ENCODE measurements at places on chromosomes 11 and 22.

DNA sequence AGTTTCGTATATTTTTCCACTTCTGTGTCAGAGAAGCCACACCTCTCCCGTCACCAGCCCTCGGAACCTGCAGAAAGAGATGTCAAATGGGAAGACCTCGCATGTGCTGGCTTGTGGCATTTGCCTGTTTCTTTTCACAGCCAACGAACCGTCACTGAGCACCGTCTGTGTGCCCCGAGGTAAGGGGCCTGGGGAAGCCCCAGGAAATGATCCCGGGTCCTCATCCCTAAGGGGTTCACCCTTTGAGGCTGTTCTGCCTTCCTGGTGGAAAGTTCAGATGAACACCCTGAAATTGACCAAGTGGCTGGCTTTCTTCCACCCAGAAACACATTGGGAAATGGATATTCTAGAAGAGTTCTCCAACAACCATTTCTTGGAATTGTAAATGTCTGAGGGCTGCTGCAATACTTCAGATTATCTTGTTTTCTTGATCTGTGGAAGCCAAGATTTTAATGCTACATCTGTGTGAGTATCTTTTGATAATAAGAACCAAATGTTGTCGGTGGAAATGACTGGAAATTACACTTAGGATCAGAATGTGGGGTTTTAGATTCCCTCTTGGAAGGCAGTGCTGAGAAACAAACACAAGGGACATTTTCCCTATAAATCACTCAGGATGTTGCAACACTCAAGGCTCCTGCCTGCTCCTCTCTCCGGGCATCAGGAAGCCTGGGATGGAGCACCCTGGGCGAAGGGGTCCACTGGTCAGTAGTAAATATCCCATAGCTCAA is 37.6 kb downstream of the RIBC2 start:
- peak; percentile 99 for DNase-seq
- peaks cover 15% of the 10 kb centered on the region for H3K4me1 ChIP-seq
- no peaks in the 10 kb centered on the region for H3K36me3 ChIP-seq
- no peaks in the 10 kb centered on the region for H3K27me3 ChIP-seq
- no peak overlapping the region for H3K4me3 ChIP-seq

GRCh38 chr22:41951898-41952474 is at the start of gene SMIM45:
TSS of gene SMIM45 (plus strand) at chr22:41952150.
- no peak for DNase-seq
- H3K4me3 ChIP-seq: no peak within 1 kb of the TSS
- H3K27me3 ChIP-seq: no peaks in the 10 kb centered on the region
- no peaks in the 10 kb centered on the region for H3K4me1 ChIP-seq

- no peaks in the 10 kb centered on the region for H3K27me3 ChIP-seq
- DNase-seq: no peak
Observed at GRCh38 chr11:1088927-1089737, 14.5 kb downstream of the MUC2 start.

DNA sequence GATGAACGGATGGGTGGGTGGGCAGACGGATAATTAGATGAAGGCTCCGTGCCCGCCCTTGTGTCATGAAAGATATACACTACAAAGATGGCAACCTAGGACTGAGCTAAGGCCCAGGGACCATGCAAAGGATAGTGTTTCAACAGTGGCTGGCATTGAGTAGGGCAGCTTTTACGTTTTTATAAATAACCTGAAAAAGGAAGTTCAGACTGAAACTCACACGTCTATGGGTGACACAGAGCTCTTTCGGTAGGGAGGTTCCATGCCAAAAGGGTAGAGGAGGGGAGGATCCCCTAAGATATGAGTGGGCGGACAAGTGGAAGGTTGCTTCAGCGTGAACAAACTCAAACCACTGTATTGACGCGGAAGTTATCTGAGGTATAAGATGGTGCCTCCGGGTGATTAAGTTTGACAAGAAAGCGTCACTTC is 90.5 kb downstream of the UBASH3B start:
- no peak overlapping the region for H3K27ac ChIP-seq
- no peak for DNase-seq
- H3K4me1 ChIP-seq: peaks cover 22% of the 10 kb centered on the region
- no peaks in the 10 kb centered on the region for H3K36me3 ChIP-seq
- H3K27me3 ChIP-seq: no peaks in the 10 kb centered on the region
- no peak overlapping the region for H3K4me3 ChIP-seq

- H3K4me1 ChIP-seq: no peaks in the 10 kb centered on the region
- no peaks in the 10 kb centered on the region for H3K36me3 ChIP-seq
- peaks cover 21% of the 10 kb centered on the region for H3K27me3 ChIP-seq
- no peak overlapping the region for H3K4me3 ChIP-seq
- no peak overlapping the region for H3K27ac ChIP-seq
- DNase-seq: no peak
Observed at GRCh38 chr11:70076461-70076931, 1.6 kb upstream of the ANO1 start.

DNA sequence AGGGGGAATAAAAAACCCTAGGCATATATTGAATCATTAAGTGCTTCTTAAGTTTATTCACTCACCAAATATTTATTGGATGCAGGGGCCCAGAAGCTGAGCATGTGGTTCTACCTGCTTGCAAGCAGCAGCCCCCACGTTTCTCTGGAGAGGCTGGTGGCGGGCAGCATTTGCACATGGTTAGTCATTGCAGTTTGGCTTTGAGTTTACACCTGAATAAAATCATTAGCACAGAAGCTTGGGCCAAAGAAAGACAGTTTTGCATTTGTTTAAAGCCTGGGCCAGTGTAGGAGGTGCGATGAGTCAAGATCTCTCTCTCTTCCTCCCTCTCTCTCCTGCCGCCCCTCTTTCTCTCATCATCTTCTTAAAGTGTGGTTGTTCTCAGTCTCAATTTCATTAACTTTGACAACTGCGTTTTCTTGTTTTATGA is 72.6 kb downstream of the C22orf31 start:
- no peaks in the 10 kb centered on the region for H3K36me3 ChIP-seq
- no peaks in the 10 kb centered on the region for H3K27me3 ChIP-seq
- no peaks in the 10 kb centered on the region for H3K4me1 ChIP-seq
- no peak overlapping the region for H3K27ac ChIP-seq
- no peak for DNase-seq
- no peak overlapping the region for H3K4me3 ChIP-seq

DNA sequence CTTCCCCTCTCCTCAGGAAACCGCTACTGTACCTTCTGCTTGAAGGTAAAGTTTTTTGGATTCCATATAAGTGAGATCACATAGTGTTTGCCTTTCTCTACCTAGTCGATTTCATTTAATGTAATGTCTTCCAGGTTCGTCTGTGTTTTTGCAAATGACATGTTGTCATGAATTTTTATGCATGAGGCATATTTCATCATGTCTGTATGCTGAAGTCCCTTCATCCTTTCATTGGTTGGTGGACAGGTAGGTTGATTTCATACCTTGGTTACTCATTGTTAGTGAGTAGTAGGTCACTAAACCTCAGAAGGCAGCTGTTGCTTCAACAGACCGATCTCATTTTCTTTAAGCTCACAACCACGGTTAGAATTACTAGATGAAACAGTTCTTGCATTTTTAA is 60.3 kb downstream of the LRRC74B start:
- H3K27me3 ChIP-seq: no peaks in the 10 kb centered on the region
- no peak overlapping the region for H3K4me3 ChIP-seq
- no peak overlapping the region for H3K27ac ChIP-seq

DNA sequence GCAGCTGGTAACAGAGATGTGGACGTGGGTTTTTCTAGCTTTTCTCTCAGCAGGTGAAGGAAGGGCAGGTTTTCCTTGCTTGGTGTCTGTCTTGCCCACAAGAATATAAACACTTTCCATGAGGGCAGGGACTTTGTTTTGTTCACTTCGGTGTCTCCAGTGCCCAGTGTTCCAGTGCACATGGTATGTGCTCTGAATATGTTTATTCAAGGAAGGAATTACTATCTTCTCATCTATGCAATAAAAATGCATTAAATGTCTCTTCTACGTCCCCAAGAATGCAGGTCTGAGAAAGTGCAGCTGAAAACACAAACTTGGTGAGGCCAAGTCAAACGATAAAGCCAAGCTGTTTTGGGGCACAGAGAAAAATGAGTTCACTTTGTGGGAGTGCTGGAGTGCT is 56.3 kb upstream of the PLET1 start:
- no peak overlapping the region for H3K27ac ChIP-seq
- DNase-seq: no peak
- no peaks in the 10 kb centered on the region for H3K27me3 ChIP-seq
- no peak overlapping the region for H3K4me3 ChIP-seq
- H3K4me1 ChIP-seq: peaks cover 13% of the 10 kb centered on the region

DNA sequence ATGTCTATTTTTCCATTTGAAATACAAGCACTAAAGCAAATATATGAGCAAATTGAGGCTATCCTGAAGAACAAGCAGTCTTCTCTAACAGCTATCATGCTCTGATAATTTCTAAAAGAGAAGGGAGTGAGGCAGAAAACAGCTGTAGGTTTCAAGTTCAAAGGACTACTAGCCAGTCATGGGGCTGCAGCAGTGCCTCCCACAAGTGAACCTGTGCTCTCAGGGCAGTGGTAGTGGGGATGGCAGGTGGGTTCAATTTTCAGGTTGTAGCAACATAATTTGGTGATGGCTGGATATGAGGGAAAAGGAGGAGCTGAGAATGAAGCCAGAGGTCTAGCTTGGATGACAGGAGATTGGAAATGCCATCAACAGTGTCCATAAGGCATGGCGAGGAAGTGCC is 93.5 kb upstream of the ARHGAP20 start:
- no peak for DNase-seq
- H3K36me3 ChIP-seq: no peaks in the 10 kb centered on the region
- no peak overlapping the region for H3K27ac ChIP-seq
- H3K4me3 ChIP-seq: no peak overlapping the region
- H3K4me1 ChIP-seq: no peaks in the 10 kb centered on the region
- H3K27me3 ChIP-seq: no peaks in the 10 kb centered on the region

DNA sequence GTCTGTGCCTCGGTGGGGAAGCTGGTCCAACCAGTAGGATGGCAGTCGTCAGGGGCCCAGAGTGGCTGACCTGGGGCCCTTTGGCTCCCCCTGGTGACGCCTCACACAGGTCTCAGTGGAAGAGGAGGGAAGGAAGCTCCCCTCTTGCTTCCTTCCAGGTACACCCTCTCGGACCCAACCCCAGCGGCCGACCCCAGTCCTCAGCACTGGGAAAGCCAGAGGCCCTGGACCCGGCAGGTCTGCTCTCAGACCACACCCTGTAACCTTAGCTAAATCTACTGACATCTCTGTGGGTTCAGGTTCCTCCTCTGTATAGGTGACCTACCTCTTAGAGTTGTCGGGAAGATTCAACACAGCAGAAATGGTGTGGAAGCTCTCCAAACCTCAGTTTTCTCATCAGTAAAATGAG is 3.4 kb upstream of the SCUBE1 start:
- no peaks in the 10 kb centered on the region for H3K4me1 ChIP-seq
- no peaks in the 10 kb centered on the region for H3K36me3 ChIP-seq
- H3K27me3 ChIP-seq: peaks cover 29% of the 10 kb centered on the region
- no peak overlapping the region for H3K27ac ChIP-seq
- peak; percentile 7 for DNase-seq

DNA sequence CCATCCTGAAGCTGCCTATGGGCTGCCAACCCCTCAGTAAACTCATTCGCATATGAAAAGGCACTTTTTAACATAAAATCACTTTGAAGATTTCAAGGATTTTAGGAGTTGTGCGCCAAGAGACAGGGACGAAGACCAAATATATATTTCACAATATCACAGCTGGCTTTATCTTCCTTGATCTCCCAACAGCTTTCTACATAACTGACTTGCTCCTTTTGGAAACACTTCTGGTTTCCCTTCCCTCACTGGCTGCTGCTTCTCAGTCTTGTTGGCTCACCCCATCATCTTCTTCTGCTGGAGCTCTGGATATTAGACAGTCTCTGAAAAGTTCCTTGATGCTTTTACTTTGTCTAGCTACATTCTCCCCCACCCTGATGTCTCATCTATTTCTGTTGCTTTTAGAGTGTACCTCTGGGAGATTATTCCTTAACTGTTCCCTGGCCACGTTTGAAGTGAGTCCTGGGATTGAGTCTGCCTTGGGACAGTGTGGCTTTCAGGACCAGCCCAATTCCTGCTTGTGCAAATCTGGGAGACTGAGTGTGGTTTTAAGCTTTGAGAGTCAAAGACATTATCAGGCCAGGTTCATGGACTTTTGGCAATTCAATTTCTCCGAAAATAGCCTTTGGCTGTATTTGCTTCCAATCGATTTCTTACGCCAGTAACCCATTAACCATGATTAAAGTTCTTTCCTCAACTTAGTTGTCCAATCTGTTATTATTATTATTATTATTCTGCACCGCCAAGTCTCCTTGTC is 30.9 kb upstream of the NNMT start:
- no peak for DNase-seq
- no peak overlapping the region for H3K27ac ChIP-seq
- no peaks in the 10 kb centered on the region for H3K36me3 ChIP-seq
- H3K27me3 ChIP-seq: peaks cover 4% of the 10 kb centered on the region
- H3K4me3 ChIP-seq: no peak overlapping the region

DNA sequence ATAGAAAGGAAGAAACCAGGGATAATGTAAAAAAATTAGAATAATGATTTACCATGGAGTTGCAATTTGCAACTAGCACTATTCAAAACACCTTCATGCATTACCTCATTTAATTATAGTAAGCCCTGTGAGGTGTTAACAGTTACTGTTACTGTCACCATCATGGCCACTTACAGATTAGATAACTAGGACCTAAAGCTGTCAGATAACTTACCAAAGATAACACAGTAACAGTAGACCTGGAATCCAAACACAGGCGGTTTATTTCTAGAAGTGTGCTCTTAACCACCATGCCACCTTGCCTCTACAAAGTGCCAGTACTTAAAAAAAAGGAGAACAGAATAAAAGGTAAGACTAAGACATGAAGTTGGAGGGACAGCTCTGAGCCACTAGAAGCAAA is 11.1 kb upstream of the LARGE1 start:
- no peaks in the 10 kb centered on the region for H3K4me1 ChIP-seq
- no peak for DNase-seq
- H3K27me3 ChIP-seq: no peaks in the 10 kb centered on the region
- H3K36me3 ChIP-seq: no peaks in the 10 kb centered on the region
- no peak overlapping the region for H3K4me3 ChIP-seq

DNA sequence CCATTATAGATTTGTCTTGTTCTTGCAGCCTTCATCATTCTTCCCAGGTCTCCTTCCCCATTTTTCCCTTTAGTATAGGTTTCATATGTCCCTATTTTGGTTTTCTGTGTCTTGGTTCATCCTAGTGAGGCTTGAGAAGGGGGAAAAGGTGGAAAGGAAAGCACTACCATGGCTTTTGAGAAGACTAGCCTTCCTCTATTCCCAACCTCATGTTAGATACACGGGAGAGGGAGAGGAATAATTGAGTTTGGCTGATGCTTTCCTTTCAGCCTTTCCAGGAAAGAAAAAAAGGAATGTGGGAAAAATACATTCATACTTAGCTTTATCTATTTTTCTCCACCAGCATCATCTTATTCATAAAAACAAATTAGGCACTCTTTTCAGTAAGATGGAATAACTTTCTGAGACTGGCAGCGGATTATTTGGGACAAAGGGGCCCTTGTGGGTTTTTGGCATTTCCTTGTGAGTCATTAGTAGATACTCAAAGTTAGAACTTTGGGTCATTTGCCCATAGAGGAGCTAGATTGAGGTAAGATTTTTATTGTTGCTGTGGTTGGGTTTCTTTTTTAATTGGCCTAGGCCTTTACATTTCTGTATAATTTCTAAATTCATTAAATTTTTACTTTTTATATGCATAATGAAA is 23.8 kb downstream of the CAPRIN1 start:
- no peak overlapping the region for H3K4me3 ChIP-seq
- H3K36me3 ChIP-seq: peaks cover 13% of the 10 kb centered on the region
- H3K27ac ChIP-seq: no peak overlapping the region
- peak; percentile 84 for DNase-seq
- peaks cover 6% of the 10 kb centered on the region for H3K4me1 ChIP-seq
- no peaks in the 10 kb centered on the region for H3K27me3 ChIP-seq

GRCh38 chr11:62125316-62125715 is 1.5 kb downstream of the INCENP start:
- H3K27me3 ChIP-seq: no peaks in the 10 kb centered on the region
- H3K36me3 ChIP-seq: peaks cover 17% of the 10 kb centered on the region
- peak overlapping the region; percentile 88 for H3K27ac ChIP-seq
- DNase-seq: no peak
- H3K4me3 ChIP-seq: peak overlapping the region; percentile 95
- peaks cover 3% of the 10 kb centered on the region for H3K4me1 ChIP-seq
